ENCODE measurements at places on chromosomes 6 and 20. TPM values are rescaled to one million over a fixed set of nuclear protein-coding genes. Genes with fewer than 3 reads are reported as not detected.

GRCh38 chr6:120736740-120737139 is 597.5 kb downstream of the TBC1D32 start:
- DNase-seq, result no peak

DNA sequence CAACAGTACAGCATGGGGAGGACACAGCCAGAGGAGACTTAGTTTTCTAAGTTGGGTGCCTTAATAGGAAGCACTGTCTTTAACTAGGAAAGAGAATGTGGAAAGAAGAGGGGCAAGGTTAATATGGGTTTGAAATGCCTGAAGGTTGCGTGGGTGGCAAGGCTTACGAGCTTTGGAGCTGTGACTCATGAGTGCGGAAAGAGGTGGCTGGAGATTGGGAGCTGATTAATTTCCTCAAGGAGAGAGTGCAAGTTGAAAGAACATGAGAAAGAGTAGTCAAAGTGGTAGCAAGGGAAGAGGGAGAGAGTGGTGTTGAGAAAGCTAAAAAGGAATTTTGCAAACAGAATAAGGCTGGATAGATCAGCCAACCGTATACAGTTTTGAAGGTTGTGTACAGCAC is 315.1 kb upstream of the PRND start:
- DNase-seq, result no peak

Gene DSP
- 89.8 TPM for total RNA-seq

Gene SLC4A11
- 3.9 TPM for total RNA-seq

Gene MYLK4
- 0.15 TPM for total RNA-seq

Gene PHF3
- 70.4 TPM for total RNA-seq

Gene HMGCLL1
- not detected for total RNA-seq

Gene OR2B6
- total RNA-seq, result not detected

Gene BPI
- not detected for total RNA-seq

All from HepG2 (cell line).